HS-27A (cell line): ENCODE measurements at places on chromosomes 2 and 18.

GRCh38 chr2:16546128-16546754, 119.4 kb downstream of the CYRIA start:
- no peak for DNase-seq

GRCh38 chr2:26681656-26682055, 10.9 kb upstream of the KCNK3 start:
- no peak for DNase-seq

GRCh38 chr2:60007671-60008070, 545.8 kb downstream of the BCL11A start:
- no peak for DNase-seq

DNA sequence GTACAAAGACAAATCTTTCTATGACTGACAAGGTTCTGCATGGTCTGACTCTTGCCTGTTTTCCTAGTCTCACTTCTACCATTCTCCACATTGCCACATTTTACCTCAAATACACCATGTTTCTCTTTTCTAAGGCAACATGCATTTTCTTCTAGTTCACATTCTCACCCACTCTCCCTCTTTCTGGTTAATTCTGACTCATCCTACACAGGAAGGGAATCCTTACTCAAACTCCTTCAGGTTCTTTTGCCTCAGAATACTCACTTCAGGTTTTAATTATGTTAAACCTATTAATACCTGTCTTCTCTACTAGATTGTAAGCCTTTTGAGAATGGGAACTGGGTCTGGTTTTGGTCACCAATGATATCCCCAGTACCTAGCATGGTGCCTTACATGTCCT, 47.2 kb downstream of the MAP2 start:
- no peak for DNase-seq

DNA sequence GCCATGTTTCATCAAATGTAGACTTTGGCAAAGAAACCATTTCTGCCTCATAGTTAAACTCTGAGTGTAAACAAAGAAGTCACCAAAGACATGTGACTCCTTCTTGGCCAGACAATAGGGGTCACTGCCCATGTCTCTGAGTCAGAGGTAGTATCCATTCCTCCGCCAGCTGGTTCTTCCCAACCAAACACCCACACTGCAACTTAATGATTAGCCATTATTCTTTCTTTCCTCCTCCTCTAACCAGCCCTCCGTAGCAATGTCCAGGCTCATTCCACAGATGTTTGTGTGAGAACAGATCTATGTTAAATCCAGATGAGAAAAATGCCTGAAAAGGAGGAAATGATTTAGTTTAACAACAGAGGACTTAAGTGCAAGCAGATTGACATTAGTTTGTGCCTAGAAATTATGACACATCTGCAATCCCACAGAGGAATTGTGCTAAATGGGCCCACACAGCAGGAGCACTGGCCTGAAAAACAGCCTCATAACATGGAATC, 127.9 kb upstream of the SH3BP4 start:
- peak; percentile 23 for DNase-seq

DNA sequence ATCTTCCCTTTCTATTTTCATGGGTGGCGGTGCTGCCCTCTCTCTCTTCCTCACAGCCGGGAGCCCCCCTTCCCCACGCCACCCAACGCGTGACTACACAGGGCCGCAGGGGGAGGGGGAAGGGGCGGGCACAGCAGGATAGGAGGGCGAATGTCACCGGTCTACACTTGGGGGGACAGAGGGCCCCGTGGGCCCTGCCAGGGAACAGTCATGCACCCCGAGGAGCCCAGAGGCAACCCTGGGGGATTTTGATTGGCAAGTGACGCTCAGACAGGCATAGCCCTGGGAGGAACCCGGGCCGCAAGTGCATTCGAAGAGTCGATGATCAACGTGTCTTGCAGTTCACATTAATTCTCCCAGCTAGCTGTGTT, 91.1 kb upstream of the ANKRD30BL start:
- no peak for DNase-seq

- DNase-seq: no peak
Observed at GRCh38 chr18:54672846-54673475, 81.9 kb downstream of the DYNAP start.

DNA sequence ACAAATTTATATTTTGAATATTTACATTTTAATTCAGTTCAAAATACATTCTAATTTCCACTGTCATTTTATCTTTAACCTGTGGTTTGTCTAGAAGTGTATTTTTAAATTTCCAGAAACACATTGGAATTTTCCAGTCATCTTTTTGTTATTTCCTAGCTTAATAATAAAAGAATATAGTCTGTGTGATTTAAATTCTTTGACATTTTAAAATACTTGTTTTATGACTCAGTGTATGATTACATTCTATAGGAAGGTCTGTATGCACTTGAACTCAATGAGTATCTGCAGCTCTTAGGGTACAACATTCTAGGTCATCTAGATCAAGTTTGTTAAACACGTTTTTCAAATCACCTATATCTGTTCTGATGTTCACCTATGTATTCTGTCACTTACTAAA, 88.3 kb upstream of the MBOAT2 start:
- peak; percentile 30 for DNase-seq

DNA sequence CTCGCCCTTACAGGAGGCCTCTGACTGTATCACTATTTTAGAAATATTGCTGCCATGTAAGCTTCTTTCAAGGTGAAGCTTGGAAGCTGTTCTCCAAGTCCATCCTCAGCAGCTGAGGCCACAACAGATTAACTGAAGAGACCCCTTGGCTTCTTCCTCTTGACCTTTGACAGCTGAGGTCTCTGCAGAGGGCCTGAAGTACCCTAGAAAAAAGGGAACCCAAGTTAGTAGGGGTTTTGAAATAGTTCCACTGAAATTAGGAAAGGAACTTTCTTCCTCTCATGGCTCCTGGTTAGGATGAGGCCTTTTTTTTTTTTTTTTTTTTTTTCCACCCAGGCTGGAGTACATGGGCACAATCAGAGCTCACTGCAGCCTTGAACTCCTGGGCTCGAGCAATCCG, 15.5 kb upstream of the IHH start:
- DNase-seq: no peak

DNA sequence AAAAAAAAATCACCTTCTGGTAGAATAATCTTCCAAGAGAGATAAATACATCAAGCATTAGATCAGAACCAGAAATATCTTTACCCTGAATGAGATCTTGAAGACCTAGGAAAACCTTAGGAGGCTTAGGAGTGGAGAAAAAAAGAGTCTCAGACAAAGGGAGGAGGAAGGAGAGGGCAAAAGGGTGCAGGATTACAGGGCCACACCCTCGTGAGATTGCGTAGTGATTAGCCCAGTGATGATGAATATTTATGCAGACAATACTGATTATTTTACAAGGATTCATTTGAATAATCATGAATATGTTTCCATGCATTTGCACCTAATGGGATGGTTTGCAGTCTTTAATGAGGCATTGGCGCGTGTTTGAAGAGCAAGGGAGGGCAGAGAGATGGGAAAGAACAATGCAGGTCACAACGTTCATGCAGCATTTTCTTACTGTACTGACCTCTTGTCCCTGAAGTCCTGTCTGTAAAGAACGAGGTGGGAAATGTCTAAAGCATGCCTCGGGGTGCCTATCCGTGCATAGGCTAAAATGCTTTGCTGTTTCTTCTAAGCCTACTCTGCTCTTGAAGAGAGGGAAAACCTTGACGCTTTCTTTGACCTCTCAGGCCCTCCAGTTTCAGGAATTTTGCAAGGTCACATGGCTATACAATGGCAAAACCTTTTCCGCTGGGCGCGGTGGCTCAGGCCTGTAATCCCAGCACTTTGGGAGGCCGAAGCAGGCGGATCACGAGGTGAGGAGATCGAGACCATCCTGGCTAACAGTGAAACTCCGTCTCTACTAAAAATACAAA, 18.6 kb upstream of the ZNF532 start:
- DNase-seq: no peak

DNA sequence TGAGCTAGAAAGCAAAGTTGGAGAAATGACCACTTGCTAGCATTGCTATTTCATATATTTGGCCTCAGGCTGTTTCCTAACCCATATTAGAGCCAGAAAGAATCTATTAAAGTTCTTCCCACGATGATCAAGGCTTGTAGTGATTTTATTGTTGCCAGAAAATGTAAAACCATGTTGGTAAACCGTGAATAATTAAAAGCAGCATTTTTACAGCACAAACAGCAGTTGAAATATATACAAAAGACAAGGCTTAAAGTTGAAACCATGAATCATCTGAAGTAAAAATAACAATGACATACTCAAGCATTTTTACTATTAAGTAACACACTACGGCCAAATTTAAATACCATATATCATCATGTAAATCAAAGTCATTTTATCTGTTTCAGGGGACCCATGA, 27.7 kb upstream of the DSC3 start:
- no peak for DNase-seq

DNA sequence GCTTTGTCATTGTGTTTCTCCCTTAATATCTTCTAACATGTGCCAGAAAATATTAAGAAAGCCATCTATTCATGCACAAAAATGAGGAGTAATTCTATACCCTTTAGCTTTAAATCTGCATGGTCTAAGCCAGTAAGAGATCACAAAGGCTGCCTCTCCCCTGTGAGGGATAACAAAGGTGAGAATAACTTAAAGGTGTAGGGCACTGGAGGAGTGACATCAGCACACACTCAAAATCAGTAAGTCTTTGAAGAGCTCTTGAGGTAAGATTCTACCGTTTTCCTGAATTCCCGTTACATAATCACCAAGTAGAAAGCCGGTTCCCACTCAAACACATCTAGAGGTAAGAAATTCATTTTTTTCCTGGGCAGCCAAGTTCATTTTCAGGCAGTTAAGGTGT, 123.9 kb upstream of the SULT1C3 start:
- no peak for DNase-seq

DNA sequence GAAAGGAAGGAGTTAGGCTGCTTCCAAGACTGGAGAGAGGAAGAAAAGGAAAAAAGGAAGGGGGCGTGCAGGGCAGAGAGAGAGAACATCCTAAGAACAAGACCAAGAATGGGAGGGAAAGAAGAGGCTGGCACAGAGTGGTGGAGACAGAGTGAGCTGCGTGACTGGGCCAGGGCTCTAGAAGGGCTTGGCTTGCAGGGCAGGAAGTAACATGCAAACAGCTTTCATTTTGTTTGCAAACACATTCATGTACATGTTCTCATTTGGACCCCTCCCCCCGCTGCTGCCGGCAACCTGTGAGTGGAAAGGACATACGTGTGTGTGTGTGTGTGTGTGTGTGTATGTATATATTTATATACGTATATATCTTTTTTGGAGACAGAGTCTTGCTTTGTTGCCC, 46.8 kb upstream of the DNMT3A start:
- DNase-seq: no peak

GRCh38 chr2:214542866-214543265, 132.0 kb downstream of the VWC2L start:
- DNase-seq: peak; percentile 24

DNA sequence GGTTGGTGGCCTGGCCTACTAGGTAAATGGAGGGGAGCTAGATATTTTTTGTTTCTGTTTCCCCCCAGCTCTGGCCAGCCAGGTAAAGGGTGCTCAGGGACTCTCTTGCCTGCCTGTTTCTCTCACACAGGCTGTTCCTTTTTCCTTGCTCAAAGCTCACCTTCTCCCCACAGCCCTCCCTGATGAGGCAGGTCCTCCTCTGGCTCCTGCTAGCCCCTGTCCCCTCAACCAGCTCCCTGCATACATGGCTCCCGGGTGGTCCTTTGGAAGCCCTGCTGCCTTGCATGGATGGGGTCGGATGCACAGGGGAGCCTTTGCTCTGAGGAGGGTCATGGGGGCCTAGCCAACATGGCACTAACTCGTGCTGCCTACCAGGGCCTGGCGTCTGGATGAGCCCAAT, 27.8 kb downstream of the DYSF start:
- no peak for DNase-seq

GRCh38 chr2:18265614-18266586, 294.6 kb downstream of the RDH14 start:
- DNase-seq: no peak

GRCh38 chr2:75634945-75635344, 11.6 kb upstream of the MRPL19 start:
- no peak for DNase-seq

DNA sequence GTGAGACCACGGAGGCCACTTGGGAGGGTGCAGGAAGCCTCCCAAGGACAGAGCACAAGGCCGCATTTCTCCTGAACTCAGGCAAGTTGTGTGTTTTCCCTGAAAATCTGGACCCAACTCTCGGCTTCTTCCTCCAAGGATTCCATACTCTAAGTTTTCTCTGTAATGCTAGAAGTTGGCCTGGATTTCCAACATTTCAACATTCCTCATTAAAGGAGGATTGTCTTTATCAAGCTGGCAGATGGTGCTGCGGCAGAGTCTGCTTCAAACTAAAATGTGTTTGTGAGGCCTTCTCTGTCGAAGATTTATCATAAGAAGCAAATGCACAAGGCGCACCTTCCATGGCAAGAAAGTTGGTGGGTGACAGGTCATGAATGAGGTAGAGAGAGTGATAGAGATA, 94.4 kb upstream of the SATB2 start:
- no peak for DNase-seq

- no peak for DNase-seq
Observed at GRCh38 chr2:196759378-196759706, 40.1 kb downstream of the GTF3C3 start.

GRCh38 chr2:56449449-56449860, 265.7 kb downstream of the CCDC85A start:
- no peak for DNase-seq

DNA sequence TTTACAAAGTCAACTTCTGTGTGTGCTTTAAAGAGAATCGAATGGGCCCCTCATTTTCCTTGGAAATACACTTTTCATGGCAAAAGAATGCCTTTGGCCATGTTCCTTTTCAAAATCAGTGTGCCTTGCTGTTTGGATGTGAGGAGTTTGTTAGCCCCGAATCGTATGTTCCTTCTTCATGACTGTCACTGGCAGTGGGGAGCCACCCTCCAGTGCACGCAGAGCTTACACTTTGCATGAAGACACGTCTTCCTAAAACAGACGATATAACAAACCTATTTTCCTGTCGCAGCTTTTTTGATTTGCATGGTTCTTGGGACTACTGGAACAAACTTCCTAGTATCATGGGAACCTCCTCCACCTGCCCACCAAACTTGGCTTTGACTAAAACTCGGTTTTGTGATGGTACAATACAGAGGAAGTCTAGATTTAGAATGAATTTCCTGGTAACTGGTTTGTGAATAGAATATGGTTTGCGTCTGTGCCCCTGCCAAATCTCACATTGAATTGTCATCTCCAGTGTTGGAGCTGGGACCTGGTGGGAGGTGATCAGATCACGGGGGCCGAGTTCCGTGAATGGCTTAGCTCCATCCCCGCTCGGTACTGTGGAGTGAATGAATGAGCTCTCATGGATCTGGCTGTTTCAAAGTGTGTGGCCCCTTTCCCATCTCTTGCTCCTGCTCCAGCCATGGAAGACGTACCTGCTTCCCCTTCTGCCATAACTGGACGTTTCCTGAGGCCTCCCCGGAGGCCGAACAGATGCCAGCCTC, 194.9 kb downstream of the TWIST2 start:
- no peak for DNase-seq

GRCh38 chr2:105969552-105969951, 224.5 kb downstream of the UXS1 start:
- no peak for DNase-seq

DNA sequence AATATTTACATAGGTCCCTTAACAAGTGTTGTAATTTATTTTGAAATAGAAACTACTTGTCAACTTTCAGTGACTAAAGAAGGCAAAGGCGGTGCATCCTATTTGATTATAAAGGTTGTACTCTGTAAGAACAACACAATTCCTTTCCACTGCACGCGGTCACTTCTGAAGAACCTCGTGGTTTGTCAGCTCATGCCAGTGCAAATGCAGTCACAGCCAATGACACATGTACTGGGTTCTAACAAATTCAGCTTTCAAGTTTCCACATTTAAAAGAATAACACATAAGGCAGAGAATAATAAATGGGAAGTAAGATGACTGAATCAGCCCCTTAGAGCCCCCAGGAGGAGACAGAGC, 39.7 kb downstream of the CYB5A start:
- no peak for DNase-seq

GRCh38 chr2:56379066-56379465, 195.3 kb downstream of the CCDC85A start:
- no peak for DNase-seq
